ENCODE measurements at places on chromosomes 2 and 18.

DNA sequence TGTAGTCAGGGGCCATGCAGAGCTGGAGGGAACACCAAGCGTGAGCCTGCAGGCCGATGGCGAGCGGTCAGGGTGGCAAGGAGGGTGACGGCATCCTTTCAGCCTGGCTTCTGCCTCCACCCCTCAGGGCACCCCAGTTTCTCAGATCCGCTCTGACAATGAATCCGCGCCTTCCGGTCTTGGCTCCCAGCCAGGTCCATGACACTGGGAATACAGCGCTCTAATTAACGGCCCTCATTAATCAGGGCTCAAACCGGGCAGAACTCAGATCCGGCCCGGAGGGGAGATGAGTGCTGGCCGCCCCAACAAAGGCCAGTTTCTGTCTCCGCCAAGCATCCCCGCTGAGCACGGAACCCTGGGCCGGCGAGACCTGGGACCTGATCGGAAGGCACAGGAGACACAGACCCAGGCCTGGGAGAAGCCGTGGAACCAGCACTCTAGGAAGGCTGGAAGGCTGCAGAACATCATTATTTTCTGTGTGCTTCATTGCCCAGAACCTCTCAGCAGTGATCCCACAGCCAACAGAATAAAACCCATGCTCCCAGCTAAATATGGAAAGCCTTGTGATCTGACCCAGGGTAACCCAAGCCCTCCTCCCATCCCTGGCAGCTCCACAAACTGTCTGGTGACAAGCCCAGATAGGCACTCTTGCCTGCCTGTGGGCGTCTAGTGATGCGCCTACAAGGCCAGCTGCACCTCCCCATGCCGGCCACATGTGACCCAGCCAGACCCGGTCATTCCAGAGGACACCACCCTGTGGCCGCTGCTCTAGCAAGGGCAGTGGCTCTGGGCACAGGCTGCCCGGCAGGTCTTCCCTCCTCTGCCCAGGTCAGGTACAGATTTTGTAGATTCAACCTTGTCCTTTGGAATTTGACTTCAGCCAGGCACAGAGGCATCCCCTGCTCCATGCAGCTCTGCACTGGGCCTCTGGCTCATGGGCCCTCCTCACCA is 438.7 kb upstream of the MYT1L start:
- no peak for DNase-seq

- no peak for DNase-seq
These were observed 2.1 kb upstream of the MAP3K2 start for GRCh38 chr2:127389778-127390435.

DNA sequence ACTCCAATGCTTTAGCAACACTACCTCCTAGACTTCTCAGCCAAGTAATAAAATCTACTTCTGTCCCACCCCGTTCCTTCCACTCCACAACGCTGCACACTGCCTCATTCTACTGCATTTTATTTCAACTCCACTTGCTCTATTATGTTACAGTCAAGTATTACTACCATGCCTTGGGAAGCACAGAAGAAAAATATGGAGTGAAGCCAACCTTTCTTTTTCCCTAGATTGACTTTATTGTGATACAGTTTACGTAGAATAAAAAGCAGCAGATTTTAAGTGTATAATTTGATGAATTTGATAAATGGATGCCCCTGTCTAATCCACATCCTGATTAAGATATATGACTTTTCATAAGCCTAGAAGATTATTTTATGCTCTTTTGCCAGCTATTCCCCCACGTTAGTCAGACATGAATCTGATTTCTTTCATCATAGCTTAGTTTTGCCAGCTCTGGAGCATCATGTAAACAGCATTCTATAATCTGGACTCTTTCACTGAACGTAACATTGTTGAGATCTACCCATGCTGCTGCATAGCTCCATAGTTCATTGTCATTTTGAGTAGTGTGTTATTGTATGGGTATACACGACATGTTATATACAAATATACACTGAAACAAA is 676.8 kb upstream of the RAB6C start:
- DNase-seq, result no peak

- DNase-seq, result no peak
These were observed 16.2 kb downstream of the KLF7 start for GRCh38 chr2:207149249-207150213.

DNA sequence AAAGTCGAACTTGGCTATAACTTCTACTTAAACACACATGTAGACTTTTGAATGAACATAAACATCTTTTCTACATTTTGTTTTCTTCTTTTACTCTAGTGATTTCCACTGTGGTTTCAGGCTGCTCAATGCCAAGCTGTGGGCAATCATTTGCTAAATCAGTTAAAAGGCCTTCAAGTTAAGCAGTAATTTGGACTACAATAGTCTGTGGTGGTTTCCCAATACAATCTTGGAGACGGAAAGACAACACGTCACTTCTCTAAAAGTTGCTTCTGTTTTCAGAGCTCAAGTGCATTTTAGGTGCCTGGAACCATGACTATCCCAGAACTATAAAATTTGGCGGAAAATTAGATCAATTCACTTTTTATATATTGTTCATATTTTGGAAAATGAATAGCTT is 69.4 kb downstream of the TXNL1 start:
- no peak for DNase-seq

GRCh38 chr2:106858810-106859209 is 27.2 kb downstream of the ST6GAL2 start:
- no peak for DNase-seq

DNA sequence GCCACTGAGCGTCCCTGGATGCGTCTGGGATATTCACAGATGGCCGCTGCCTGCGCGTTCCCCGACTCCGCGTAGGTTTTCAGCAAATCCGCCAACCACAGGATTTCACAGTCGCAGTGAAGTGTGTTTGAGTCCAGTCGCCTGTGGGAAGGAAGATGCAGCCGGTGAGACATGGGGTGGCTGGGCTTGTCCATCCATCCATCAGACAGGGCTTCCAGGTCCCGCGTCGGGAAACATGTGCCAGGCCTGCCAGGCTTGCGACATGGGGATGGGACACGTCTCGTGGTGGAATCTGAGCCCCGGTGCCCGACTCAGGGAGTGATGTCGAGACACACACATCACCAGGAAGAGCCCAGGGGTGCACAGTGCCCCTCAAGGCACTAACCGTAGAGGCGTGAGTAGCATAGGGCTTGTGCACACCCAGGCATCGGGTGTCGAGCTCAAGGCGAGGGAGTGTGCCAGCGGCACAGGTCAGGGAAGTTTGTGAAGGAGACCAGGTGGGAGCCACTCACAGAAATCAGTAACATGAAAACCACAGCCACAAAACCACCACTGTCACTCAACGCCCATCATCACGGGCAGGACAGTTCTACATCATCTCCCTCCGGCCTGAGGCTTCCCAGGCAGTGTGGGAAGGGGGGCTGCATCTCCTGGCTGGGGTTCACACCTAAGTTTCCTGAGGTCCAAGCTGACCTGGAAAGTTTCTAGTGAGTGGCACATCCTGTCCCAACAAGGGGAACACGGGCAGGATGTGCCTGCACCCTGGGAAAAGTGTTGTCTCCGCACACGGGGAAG is 63.9 kb downstream of the PXDN start:
- no peak for DNase-seq

DNA sequence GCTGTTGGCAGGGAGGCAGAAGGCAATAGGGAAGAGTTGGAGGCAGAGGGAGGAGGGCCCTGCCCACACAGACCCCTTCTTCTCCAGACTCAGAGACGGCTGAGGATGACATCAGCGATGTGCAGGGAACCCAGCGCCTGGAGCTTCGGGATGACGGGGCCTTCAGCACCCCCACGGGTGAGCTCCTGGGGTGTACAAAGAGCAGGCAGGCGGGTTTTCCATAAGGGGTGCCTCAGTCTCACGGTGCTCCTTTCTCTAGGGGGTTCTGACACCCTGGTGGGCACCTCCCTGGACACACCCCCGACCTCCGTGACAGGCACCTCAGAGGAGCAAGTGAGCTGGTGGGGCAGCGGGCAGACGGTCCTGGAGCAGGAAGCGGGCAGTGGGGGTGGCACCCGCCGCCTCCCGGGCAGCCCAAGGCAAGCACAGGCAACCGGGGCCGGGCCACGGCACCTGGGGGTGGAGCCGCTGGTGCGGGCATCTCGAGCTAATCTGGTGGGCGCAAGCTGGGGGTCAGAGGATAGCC is 10.0 kb downstream of the SPEG start:
- no peak for DNase-seq

DNA sequence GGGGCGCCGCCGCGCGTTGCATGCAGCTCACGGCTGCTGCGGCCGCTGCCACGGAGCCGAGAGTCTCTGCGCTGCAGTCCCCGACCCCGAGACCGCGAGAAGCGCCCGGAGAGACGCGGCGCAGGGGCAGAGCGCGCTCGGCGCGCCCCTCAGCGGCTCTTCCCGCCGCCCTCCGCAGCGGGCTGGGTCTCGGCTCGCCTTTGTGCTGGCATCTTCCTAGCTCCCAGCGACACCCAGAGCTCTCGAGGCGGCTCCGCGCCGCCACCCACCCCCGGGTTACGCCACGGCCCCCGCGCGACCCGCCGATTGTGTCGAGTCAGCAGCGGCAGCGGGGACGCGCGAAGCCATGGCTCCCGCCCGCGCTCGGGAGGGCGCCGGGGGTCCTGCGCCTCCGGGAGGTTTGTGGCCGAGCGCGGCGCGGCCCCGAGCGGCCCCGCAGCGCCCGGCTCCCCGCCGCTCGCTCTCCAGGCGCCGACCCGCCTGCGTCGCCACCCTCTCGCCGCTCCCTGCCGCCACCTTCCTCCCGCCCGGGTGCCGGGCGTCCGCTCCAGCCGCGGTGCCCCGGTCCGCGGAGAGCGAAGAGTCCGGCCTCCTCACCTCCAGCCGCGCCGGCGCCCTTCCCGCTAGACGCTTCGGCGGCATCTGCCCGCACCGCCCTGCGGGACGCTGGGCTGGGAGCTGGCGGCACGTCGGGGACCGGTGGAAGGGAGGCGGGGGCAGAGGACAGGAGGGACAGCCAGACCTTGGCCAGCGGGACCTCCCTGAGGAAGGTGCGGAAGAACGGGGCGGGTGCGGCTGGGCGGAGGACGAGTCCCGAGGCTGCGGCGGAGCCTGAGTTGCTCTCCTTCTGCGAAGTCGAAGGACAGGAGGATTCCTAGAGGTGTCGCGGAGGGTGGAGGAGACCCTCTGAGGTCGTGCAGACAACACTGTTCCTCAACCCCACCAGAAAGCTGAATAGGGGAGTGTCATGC is 46.3 kb upstream of the CCDC150 start:
- DNase-seq, result no peak

DNA sequence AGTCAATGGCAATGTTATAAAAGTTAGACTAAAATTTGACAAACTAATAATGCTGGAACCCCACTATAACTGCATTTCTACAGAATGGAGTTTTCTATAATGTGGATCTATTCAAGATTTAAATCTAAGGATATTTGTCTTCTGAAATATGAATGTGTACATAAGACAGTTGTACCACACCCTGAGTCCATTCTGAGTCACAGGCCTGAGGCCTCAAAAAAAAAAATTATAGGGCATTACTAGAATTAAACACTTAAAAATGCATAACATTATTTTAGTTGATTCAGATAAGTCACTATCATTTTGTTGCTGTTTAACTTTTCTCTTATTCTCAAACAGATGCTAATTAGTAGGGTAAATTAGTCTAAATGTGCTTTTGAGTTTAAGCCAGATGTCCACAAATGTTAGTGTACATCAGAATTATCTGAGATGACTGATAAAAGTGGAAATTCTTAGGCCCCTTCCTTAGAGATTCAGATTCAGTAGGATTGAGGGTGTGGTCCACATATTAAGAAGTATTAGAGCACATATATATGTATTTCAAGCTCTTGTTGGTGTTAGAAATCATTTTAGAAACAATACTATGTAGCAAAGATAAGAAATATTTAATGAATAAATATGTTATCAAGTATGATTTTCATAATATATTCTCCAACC is 42.4 kb upstream of the COL5A2 start:
- no peak for DNase-seq
